ENCODE measurements at places on chromosomes 2 and 18. TPM values are rescaled to one million over a fixed set of nuclear protein-coding genes. Genes with fewer than 3 reads are reported as not detected.
A peak's percentile ranks its signal among the peaks of the same experiment; 100 is the strongest.

BIN1 gene
- total RNA-seq: 99.4 TPM

SALL3 gene
- total RNA-seq: not detected

HOXD13 gene
- total RNA-seq: not detected

REEP1 gene
- 0.15 TPM for total RNA-seq

RESP18 gene
- not detected for total RNA-seq

KIAA2012 gene
- total RNA-seq: not detected

SPP2 gene
- not detected for total RNA-seq

LYG2 gene
- total RNA-seq: not detected

DNA sequence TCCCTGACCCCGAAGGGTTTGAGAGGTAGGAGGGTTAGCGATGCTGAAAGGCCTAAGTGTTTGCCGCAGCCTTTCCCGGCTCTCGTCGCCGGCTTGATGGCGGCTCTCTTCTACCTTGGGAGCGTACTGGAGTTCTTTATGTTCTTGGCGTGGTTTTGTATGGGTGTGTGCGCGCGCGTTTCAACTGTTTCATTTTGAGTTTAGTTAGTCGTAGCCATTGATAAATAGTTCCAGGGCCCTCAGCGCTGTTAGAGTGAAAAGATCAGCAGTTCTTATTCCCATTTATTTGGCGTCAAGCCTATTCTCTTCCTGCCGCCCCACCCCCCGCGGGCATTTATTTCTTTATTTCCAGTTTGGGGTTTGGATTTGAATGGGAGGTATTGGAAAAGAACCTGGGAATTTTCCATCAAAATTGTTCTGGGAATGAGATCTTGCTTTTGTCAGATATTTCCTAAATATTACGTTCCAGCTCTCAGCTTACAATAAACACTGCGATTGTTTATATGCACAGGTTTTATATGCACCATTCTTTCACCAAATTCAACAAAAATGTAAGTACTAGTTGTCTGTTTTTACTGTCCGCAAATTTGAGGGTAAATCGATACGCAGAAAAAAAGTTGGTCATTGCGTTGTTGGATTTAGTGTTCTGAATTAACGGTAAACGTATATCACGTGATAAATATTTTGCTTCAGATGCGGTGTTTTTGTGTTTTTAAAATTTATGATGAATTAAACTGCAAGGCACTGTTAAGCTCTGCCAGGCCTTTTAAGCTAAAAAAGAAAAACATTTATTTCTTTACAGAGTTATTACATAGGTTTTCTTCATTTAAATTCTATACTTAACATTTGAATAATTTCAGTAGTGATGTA, 954 bp downstream of the CCNT2 start:
- peak; percentile 71 for DNase-seq

GRCh38 chr2:231069379-231070054, 12.8 kb downstream of the PSMD1 start:
- no peak for DNase-seq

- DNase-seq: no peak
Measured at GRCh38 chr18:79741362-79741700, 56.4 kb upstream of the KCNG2 start.

GRCh38 chr2:206176121-206176520, 16.4 kb downstream of the EEF1B2 start:
- DNase-seq: no peak

- DNase-seq: no peak
Measured at GRCh38 chr2:205695460-205695991, 13.2 kb downstream of the NRP2 start.

- DNase-seq: peak; percentile 15
Measured at GRCh38 chr2:161912154-161912553, 161.9 kb downstream of the DPP4 start.

- no peak for DNase-seq
Measured at GRCh38 chr2:81084101-81084500, 779.5 kb upstream of the LRRTM1 start.

GRCh38 chr2:3462493-3463104, 56.7 kb downstream of the ADI1 start:
- DNase-seq: no peak

DNA sequence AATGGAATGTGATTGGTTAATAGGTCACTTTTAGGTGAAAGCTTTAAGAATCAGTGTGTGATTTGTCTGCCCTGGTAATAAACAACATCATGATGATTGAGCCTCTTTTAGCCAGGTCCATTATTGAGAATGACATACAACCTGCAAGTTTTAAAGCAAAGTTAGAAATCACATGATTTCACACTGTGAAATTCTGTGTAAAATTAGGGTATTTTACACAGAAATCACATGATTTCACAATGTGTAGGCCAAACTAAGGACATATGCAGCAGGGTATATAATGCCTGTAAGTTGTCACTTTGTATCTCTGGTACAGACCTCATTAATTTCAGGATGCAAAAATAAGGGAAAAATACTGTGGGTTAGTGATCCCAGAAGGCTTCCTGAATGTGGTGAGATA, 16.7 kb downstream of the PSMD14 start:
- DNase-seq: no peak

GRCh38 chr2:98374958-98375570, 28.8 kb downstream of the CNGA3 start:
- DNase-seq: no peak

DNA sequence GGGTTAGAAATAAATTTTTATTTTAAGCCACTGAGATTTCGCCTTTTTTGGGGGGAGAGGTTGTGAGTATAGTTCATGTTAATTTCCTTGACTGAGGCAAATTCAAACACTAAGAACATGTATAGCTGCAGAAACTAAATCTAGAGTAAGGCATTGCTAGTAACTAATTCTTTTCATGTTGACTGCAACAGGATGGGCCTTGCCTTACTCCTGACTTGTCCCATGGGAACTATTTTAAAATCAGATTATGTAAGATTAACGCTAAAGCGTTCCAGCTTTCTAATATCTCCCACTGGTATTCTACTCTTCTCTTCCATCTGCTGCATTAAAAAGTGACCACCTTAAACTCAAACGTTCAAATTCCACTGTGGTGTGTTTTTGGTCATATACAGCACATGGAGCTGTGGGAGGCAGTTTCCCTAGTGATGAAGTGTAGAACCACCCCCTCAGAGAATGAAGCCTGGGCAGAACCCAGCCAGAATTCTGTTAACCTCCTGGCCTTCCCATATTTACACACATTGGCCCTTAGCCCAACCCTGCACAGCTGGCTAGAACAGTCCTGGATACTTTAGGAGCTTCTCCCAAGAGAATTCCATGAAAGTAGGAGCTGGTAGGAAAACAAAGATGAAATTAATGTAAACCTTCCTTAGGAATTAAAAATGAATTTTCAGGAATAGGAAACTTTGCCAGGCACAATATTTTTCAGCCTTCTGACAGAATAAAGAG, 687.8 kb downstream of the SLC4A3 start:
- no peak for DNase-seq

GRCh38 chr2:200449149-200449548, 60.7 kb downstream of the KCTD18 start:
- DNase-seq: no peak

GRCh38 chr2:57880446-57880845, 166.2 kb upstream of the VRK2 start:
- DNase-seq: no peak

- no peak for DNase-seq
Measured at GRCh38 chr2:42799881-42800280, 7.5 kb upstream of the HAAO start.

DNA sequence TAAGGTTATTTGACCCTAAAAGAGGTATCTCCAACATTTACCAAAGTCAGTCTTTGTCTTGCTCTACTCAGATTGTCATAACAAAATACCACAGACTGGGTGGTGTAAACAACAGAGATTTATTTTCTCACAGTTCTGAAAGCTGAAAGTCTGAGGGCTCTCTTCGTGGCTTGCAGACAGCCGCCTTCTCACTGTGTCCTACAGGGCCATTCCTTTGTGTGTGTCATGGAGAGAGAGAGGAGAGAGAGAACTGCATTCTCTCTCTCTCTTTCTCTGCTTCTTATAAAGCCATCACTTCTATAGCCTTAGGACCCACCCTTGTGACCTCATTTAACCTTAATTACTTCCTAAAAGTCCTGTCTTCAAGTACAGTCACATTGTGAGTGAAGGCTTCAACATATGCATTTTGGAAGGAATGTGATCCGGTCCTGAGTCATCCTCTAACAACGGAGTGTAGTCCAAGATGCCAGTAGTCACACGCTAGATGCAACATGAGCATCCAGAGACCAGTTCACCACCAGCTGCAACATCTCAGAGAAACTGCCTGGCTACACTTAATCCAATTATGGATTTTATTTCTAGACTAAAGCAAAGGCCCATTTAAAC, 130.2 kb downstream of the CD226 start:
- no peak for DNase-seq

- no peak for DNase-seq
Measured at GRCh38 chr18:31274931-31275330, 43.0 kb upstream of the DSG1 start.

- DNase-seq: no peak
Measured at GRCh38 chr18:58069721-58070292, 25.8 kb downstream of the NEDD4L start.

DNA sequence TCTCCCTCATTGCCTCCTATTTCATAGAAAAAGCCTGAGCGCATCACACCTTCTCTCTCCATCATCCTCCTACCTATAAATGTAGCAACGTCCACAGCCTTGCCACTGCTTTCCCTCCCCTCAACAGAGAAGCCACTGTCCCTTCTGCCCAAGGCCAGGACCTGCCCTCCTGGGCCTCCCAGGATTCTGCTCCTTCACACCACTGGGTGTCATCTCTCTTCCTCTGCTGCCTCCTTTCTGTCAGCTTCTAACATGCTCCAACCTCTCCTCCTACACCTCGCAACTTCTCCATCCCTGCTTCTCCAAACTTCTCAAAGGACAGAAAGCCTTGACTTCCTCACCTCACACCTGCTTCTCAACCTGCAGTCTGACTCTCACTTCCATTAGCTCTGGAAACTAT, 21.2 kb upstream of the ME2 start:
- DNase-seq: no peak

GRCh38 chr2:150432312-150432625, 55.2 kb downstream of the RND3 start:
- DNase-seq: no peak

Measured in CD4-positive, alpha-beta memory T cell (primary cell).